ENCODE measurements at places on chromosomes 11 and 22.

GRCh38 chr11:11480971-11481370, 127.9 kb upstream of the CSNK2A3 start:
- DNase-seq = no peak

DNA sequence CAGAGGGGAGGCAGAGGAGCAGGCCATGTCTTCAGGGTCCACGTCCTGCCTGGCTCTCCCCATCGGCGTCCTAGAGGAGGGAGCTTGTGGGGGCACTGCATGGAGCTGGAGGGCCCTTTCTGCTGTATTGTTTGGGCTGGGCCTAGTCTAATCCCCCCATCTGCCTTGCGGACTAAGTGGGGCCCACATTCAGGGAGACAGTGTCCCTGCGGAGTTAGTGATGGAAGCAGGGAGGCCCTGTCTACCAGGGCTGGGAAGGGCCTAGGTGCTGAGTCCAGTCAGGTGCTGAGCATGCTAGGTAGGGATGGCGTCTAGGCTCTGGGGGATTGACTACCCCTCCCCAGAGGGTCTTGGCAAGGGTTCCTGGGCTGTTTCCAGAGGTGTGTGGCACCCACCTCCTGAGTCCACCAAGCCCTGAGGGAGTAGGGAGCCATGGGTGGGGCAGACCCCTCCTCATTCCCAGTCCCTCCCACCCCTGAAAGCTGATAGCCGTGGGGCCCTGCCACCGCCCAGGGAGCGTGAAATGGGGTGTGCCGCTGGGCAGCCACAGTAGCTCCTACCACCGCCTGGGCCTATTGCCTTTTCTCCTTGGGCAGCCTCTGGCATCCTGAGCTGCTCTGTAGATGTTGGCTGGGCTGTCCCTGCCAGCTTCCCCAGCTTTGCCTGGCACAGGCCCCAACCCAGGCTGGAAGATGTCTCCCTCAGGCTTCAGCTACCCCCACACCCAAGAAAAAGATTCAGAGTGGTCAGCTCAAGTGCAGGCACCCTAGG, 1.9 kb upstream of the POLD4 start:
- no peak for DNase-seq

DNA sequence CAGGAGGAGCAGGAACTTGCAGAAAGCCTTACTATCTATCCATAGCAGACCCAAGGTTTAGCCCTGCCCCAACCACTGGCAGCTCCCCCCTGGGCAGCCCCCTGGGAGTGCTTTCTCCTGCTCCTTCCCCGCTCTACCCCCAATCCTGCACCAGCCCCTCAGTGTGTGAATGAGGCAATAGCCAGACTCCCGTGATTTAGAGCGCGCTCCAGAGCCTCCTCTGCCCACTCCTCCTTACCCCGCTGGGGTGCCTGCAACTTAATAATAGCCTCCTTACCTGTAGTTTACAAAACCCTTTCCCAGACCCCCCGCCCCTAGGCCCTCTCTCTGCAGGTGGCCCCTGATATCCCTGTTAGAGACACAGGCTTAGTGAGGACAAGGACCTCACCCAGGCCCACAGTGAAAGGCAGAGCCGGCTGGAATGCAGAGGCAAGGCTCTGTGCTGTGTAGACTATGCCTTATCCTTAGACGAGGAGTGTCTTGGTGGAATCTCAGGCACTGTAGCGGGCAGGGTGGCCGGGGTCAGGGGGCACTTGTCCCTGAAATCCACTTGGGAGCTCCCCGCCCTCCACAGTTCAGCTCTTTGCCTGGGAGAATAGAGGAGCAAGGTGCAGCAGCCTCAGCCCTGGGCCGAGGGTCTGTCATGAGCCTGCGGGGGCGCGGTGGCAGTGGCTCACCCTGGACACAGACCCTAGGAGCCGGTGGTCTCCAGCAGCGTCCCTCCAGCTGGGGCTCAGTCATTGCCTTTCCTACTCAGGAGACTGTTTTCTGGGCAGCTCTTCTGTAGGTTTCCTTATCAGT, 4.3 kb upstream of the CARNS1 start:
- DNase-seq = no peak

GRCh38 chr11:119585043-119585781, 143.8 kb downstream of the NECTIN1 start:
- DNase-seq = no peak

DNA sequence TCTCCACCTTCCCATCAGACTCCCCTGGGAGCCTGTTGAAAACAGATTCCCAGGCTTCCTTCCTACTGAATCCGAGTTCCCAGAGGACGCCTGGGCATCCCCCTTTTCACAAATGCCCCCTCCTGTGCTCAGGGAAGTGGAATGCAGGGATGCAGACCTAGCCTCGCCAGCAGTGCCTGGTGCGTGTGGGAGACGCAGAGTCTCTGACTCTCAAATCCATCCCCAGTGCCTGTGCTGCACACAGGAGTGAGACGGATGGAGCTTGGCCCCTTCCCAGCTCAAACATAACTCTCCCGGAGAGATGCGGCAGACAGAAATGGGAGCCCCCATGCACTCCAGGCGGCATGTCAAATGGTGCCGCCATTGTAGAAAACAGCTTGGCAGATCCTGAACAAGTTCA, 62.6 kb downstream of the CTTN start:
- no peak for DNase-seq

DNA sequence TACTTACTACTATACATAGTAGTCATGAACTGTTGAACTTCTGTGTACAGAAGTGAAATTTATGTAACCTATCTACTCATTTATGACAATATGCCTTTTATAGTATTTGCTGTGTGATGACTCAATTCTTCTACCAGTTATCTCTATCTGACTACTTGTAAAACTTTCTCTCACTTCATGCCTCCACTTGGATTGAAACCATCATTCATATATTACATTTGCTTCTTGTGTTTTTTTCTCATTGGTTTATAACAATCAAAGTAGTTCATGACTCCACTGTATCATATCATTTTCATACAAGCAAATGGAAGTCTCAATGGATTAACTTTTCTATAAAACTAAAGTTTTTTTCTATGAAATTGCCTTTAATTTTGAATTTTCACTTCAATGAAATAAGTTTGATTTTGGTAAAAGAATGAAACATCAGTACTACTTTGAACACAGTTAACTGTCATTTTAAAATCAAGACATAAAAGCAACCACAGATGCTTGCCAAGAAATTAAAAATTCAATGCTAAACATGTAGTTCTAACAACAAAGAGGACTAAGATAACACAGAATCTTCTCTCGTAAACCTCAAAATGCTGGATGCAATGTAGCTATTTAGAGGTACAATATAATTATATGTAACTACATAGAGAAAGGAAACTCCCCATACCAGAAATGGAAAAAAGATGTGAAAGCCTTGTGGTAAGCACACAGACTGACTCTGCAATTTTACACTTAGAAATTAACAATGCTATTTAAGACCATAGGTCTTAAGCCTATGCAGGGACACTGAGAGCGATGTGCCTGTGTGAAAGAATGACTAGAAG, 27.6 kb upstream of the EXPH5 start:
- DNase-seq = no peak

- DNase-seq = no peak
Measured at GRCh38 chr11:40186437-40187263, 1272.8 kb downstream of the LRRC4C start.

- DNase-seq = no peak
Measured at GRCh38 chr22:46142548-46143490, 7.5 kb upstream of the PPARA start.

DNA sequence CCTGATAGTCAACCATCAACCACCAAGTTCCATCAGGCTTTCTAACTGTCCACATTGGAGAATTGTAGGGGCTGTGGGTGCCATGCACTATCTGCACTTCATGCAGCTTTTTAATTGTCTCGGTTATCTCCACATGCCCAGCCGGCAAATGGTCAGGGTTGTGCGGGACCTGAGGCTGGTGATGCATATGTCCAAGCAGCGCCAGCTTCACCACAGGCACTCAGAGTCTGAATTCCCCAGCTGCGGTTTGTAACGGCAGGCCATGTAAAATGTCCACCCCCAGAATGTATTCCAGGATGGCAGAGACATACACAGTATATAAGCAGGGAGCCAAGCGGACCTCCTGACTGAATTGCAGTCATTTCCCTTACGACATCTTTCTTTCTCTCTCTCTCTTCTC, 435.6 kb downstream of the DYNC2H1 start:
- no peak for DNase-seq

GRCh38 chr22:35664955-35665587, 16.8 kb downstream of the APOL6 start:
- DNase-seq = no peak

DNA sequence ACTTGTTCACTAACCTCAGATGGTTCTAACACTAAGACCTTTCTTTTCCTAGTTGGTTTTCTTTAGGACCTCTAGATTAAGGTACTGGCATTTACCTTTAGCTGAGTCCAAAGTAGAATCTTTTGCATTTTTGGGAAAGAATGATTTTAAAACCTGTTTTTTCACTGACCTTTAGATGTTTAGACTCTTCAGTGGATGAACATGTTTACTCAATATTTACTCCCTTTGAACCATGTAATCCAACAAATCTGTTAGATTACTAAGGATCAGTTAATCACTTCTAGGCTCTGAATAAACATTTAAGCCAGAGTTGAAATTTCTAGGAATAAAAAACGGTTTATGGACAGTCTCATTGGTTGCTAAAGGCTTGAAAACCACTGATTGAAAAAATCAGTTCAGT, 6.2 kb downstream of the TMEM135 start:
- no peak for DNase-seq

DNA sequence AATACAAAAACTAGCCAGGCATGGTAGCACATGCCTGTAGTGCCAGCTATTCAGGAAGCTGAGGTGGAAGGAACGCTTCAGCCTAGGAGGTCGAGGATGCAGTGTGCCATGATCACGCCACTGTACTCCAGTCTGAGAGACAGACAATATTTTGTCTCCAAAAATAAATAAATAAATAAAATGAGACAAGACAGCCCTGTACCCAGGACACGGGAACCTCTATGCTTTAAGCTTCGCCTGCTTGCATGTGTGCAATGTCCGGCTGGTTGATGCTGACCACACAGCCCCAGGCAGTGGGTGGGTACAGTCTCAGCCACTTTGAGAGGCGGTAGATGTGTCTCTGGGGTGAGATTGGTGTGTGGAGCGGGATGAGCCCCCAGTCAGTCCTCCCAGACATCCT, 52.0 kb upstream of the MPEG1 start:
- no peak for DNase-seq

GRCh38 chr11:124724979-124725718, 14.6 kb upstream of the NRGN start:
- no peak for DNase-seq

DNA sequence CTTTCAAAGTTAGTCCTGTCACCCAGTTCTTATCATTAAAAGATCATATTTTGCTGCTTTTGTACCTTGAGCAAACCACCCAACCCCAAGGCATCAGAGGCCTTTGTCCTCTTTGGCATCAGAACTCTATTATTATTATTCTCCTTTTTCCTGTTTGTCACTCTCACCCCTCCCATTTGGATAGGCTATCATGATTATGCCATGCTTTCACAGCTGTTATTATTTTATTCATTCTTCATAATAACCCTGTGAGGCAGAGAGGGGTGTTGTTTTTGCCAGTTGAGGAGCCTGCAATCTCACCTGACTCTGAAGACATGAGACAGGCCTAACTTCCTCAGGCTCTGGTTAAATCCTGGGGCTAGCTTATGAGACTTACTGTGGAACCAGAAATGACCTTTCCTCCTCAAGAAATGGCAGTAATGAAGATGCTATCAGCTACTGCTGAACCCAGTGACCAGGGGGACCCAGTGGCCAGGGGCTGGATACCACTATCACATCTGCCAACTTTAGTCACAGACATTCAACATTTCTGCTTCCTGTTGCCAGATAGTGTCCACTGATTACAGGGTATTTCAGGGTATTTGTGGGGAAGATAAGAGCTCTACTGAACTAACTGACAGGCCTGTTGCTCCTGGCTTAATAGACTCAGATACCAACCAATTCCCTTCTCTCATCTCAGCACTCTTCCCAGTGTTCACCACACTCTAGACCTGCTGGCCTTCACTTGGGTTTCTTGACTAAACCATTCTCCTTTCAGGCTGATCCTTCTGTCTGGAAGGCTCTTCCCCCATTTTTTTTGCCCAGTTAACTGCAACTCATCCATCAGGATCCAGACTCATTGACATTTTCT, 11.8 kb upstream of the SWAP70 start:
- DNase-seq = no peak

DNA sequence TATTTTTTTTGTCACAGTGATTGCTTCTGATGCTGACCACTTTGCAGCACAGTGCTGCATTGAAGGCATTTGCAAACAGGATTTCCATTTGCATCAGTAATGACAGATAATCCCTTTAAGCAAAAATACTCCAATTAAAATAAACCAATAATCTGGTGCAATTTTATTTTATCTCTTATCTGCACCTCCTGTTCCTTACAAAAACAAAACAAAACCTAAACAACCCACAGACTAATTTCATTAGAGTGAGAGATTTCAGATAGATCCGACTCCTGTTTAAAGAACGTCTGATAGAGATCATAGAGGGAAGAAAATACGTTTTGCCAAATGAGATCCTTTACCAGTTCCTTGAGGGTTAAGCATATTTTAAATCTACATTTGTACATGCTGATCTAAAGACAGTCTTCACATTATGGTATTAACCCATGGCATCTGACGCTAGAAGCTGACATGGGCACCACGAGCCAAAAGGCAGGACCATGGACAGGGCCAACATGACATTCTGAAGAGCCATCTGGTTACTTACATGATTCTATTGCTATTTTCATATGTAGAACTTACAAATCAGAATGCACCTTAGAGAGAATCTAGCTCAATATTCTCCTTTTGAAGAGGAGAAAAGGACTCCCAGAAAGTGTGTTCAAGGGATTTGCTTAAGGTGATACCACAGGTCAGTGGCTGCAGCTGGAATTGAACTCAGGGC, 286.2 kb upstream of the NARS2 start:
- no peak for DNase-seq

- no peak for DNase-seq
Measured at GRCh38 chr11:339963-340362, 19.3 kb upstream of the IFITM3 start.
